Upper lobe of left lung (tissue), 6 donors: ENCODE measurements at places on chromosomes 7 and 10.

- no peak for DNase-seq
These were observed 11.4 kb downstream of the PLXNA4 start for GRCh38 chr7:132564849-132565248.

- DNase-seq: no peak
These were observed 224.1 kb downstream of the GLI3 start for GRCh38 chr7:42012786-42013360.

- peak; percentile 99 for DNase-seq
These were observed at the start of gene ZCWPW1 for GRCh38 chr7:100428199-100428966. Gene ZCWPW1 (minus strand): TSS chr7:100428703. CDS start chr7:100420649, 8,054 bp downstream.

DNA sequence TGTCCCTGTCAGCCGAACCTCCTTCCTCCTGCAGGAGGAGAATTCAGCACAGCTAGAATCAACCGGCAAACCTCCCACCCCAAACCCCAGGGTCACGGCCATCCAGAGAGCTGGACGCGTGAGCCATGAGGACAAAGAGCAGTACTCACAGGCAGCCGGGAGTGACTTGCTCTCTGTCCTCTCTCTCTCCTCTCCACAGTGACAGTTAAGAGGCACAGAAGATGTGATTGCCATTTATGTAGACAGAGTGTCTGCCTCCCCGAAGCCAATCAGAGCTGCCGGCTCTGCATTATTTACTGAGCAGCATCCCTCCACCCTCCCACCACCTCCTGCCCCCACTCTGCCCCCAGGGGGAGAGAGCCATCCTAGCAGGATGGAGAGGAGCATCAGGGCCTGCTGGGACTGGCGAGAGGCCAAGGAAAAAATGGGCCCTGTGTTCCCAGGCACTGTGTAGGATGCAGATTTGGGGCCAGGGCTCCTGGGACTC lies 4.3 kb downstream of the DDC start:
- DNase-seq: no peak

DNA sequence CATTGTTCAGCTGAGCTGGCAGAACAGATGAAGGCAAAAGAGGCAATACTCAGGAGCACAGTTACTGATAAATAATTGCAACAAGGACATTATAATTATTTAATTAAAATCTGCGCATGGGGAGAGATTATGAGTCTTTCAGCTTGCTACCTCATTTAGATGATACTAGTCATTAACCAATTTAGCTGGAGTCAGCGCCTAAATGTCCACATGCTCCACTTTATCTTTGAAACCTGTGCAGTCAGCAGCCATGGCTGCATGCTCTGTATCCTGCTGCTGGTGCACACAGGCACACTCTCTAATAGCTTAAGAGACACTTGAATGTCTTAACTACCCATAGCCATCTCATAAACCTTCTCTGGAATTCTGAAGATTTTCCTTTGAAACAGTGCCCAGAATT lies 196.8 kb downstream of the PPP1R3A start:
- DNase-seq: no peak

GRCh38 chr7:128422037-128422436 lies 12.3 kb upstream of the IMPDH1 start:
- no peak for DNase-seq

DNA sequence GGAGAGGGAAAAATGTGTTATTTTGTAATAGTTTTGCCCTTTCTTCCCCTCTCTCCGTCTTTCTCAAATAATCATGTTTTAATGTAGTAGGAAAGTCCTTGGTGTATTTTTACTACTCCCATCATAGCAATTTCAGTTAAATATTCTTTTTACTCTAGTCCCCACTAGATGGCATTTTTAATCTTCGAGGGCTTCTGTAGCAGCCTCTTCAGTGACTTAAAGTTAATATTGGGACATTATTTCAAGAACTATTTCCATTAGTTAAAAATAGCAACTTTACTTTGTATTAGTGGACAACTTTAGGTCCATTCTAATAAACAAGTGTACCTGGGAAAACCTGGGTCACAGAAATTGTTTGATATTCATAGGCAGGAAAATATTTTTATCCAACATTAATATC lies 23.0 kb downstream of the EDRF1 start:
- DNase-seq: no peak

- peak; percentile 36 for DNase-seq
These were observed 197.6 kb upstream of the ZNF32 start for GRCh38 chr10:43846187-43846680.

- DNase-seq: no peak
These were observed 247.8 kb downstream of the CELF2 start for GRCh38 chr10:11265484-11265883.

DNA sequence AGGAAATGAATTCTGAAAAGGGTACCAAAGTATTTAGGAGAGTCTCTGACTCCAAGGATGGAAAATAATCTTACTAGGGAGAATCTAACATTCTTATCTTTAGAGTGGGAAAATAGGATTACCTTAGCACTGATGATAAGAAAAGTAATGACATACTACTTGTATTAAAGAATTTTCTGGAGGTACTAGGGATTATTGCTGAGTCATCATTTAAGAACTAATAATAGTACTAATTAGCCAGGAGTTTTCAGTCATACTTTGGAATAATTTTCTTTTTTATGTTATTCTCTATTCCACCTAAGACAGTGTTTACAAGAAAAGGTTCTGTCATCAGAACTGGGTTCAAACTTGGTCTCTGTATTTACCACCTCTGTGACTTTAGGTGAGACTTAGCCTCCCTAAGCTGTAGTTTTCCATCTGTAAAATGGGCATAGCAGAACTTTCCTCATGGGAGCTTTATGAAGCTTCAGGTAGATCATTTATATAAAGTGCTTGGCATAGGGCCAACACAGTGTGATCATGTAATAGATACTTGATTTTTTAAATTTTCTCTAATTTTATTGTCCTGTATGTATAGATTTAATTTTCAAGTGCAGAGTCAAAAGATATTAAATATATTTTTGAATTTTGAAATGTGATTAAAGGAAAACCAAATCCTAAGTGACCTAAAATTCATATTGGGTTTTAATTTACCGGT lies 20.4 kb downstream of the ITGB8 start:
- DNase-seq: no peak
